ENCODE measurements at places on chromosomes 5 and 9. TPM values are rescaled to one million over a fixed set of nuclear protein-coding genes. Genes with fewer than 3 reads are reported as not detected.

DNA sequence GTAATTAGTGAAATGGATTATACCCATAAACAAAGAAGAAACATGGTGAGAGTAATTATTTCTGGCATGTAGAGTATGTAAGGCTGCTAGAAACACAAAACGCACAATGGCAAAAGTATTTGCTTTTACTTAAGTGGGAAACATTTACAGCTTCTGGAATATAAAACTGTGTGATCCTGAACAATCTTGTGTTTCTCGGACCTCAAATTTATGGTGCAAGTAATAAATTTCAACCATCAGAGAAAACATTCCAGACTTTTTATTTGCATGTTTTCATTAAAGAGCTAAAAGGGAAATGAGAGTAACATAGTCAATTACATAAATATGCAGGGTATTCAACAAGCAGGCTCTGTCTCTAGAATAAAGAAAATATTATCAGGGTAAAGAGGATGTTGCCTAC lies 17.2 kb upstream of the PRR16 start:
- no peaks in the 10 kb centered on the region for H3K4me1 ChIP-seq
- no peak overlapping the region for H3K4me3 ChIP-seq
- DNase-seq: no peak
- H3K36me3 ChIP-seq: no peaks in the 10 kb centered on the region

Gene MOB3B
- total RNA-seq: 2.9 TPM

Gene TAF1L
- total RNA-seq: not detected

GRCh38 chr5:76521240-76521758 lies 101.9 kb downstream of the F2RL2 start:
- no peak for DNase-seq
- H3K4me3 ChIP-seq: no peak overlapping the region
- H3K27me3 ChIP-seq: no peaks in the 10 kb centered on the region

Gene SERF1A
- total RNA-seq: 9.5 TPM

Measured in right atrium auricular region (tissue), 2 donors.